ENCODE measurements at places on chromosomes 5 and 9.

DNA sequence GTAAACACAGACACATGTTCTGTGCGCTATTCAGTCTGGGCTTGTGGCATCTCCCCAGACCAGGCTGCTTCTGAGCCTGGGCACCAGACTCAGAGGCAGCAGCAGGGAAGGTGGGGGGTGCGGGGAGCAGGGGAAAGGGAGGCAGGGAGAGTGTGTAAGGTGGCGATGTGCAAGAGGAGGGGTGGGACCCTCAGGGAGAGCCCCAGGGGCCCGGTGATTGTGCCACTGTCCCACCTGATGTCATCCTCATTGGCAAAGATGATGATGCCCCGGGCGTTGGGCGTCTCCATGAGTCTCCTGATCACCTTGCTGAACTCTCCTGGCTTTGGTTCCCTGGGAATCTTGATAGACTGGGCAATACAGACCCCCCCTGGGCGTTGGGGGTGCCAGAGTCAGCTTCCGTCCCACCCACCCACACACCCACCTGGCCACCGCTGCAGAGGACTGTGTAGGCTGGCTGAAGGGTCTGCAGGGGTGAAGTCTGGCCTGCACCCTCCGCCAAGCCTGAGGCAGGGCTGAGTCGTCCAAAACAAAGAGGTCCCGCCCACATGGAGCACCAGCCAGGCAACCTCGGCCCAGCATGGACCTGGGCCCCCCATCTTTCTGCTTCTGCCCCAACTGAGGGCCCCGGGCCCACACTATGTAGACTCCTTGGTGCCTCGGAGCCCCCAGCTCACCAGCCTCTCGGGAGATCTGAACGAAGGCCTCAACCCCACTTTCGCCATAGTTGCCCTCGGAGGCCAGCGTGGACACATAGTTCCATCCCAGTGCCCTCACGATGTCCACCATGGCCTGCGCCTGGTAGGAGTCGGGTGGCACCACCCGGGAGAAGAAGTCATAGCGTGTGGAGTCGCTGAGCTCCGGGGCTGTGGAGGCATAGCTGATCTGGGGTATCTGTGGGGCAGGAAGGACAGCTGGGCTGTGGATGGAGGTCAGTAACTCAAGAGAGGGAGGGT lies 3.7 kb downstream of the GRM6 start:
- no peak for DNase-seq

- DNase-seq, result no peak
Measured at GRCh38 chr5:113358696-113359095, 76.1 kb downstream of the TSSK1B start.

DNA sequence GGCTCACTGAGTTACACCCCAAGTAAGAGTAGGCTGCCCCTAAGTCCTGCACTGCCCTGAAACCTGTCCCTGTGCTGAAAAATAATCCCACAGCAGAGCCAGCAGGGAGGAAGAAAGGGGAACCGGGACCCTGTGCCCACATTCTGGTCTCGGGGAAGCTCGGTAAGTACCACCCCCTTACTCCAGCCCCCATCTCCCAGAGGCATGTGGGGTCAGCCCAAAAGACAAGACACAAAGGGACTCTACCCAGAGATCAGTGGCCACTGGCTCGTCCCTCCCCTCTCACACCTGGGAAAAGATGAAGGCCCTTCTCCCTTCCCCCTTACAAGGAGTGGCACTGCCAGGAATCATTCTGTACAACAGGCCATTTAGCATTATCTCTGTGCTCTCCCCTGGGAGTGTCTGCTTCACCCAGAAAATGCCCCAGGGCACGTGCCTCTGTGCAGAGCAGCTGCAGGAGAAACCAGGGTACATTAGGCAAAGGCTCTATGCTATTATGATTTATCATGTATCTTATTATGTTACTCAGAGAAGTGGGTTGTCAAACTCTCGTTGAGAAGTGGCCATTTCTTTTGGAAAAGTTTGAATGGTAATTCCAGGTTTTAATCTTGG lies 71.3 kb downstream of the NDFIP1 start:
- DNase-seq, result no peak

GRCh38 chr5:2658881-2659470 lies 92.5 kb downstream of the IRX2 start:
- DNase-seq, result no peak

DNA sequence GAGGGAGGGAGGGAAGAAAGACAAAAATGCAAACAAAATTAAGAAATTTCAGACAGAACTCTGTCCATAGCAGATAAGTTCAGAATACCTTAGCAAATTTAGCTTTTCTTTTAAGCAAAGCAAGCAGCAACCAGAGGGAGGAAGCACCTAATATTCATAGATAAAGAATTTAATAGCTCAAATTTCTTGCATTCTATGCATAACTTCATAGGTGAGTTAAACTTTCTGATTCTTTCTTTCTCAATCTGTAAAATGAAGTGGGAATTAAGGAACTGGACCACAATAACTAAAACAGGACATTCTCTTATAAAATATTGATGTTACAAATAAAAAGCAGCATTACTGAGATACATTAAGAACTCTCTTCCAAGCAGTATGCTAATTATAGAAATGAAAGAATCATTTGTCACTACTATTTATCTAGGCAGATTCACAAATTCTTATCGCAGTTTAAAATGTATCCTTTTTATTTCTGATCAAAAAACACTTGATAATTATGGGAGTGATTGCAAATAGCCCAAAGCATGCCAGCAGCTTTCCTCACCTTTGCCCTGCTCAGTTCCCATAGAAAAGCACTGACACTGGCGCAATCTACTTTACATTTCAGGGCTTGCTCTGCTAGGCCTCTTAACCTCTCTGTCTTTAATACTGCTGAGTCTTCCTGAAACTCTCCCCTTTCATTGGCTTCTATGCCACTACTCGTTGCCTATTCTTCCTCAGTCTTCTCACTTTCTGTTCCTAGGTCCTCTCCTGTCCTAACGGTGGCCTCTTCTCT lies 341.8 kb downstream of the PIK3R1 start:
- DNase-seq, result no peak

GRCh38 chr5:40052808-40053207 lies 626.9 kb upstream of the PTGER4 start:
- no peak for DNase-seq

GRCh38 chr5:57232293-57233033 lies 58.6 kb downstream of the GPBP1 start:
- DNase-seq, result no peak

- DNase-seq, result no peak
Measured at GRCh38 chr5:63155310-63155631, 576.7 kb downstream of the LRRC70 start.

- no peak for DNase-seq
Measured at GRCh38 chr5:59500014-59500413, 393.5 kb downstream of the PDE4D start.

- no peak for DNase-seq
Measured at GRCh38 chr5:4628645-4629385, 511.3 kb upstream of the ADAMTS16 start.

GRCh38 chr9:99070681-99071080 lies 34.2 kb upstream of the TGFBR1 start:
- no peak for DNase-seq

DNA sequence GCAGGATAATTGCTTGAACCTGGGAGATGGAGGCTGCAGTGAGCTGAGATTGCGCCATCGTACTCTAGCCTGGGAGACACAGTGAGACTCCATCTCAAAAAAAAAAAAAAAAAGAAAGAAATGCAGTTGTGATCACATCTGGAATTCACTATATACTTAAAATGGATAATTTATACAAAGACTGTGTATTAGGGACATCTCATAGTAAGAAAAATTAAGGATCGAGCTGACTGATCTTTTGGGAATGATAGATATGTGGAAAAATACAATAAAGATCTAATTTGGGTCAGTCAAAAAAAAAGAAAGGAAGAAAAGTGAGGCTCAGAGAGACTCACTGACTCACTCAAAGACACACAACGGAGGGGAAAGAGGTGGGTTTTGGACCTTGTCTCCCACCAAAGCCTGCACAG lies 73.2 kb upstream of the STXBP1 start:
- no peak for DNase-seq

DNA sequence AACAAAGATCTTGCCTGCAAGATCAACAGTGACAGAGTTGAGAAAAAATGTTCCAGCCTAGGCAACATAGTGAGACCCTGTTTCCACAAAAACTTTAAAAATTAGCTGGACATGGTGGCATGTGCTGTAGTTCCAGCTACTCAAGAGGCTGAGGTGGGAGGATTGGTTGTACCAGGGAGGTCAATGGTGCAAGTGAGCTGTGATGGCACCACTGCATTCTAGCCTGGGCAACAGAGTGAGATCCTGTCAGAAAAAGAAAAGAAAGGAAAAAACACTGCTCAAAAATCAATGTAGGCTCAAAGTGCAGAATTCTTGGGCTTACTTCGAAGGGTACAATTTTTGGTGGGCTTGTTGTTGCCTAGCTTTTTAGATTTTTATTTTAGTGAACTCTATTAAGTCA lies 145.4 kb downstream of the PLPPR1 start:
- no peak for DNase-seq

DNA sequence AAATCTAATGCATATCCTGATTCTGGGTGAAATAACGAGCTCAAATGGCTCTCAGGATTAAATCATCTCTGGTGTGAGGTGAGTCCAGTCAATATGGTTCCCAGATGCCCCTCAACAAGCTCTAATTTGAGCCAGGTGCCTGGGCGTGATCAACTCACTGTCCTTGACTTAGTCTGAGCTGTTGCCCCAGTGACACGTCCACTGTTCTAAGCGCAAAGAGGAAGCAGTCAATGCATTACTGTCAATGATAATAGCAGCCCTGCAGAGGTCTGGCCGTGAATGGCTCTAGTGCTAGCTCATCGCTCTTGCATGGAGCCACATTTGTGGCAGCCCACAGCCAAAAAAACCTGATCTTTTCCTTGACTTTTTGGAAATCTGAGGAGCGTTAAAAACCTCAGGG lies 128.6 kb upstream of the EFNA5 start:
- DNase-seq, result no peak

DNA sequence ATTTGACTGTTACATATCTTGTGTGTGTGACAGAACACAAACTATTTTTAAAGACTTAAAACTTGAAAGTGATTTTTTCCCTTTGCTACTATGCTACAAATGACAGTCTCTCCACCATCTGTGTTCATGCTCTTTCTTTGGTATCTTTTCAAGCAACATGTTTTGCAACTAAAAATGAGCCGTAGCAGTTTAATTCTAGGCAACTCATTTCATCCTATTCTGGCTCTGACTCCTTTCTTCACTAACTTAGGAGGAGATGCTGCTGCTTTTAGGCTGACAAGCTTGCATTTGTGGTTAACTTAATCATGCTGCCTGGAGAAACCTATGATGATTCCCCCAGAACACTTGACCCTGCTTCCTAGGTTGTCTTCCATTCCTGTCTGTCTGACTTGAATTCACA lies 100.6 kb downstream of the HACD4 start:
- DNase-seq, result no peak

DNA sequence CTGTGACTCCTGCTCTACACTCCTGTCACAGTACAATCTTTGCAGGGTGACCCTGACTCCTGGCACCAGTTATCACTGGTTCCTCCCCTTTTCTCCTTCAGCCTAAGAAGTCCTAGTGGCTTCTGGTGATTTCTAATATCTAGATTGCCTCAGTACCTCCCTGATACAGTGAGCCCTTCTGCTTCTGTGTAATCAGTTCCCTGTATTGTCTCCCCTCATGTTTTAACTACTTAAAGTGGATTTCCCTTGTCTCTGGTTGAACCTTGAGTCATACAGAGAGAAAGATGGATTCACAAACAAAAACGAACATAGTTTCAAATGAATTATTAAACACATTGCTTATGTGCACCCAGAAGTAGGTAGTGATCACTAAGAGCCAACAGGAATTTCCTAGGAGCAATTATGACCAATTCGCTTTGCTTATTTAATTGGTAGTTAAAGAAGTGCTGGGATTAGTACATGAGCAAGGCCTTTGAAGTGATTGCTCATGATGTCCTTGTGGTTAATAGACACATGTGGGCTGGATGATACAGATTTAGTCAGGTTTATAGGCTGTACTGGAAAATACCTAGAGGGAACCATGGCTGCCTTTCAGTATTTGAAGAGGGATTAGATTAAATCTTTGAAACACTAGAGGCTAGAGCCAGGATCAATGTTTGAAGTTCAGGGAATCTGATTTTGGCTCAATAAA lies 145.8 kb upstream of the MEF2C start:
- DNase-seq, result no peak

- peak; percentile 50 for DNase-seq
Measured at GRCh38 chr9:113274474-113275156, 757 bp downstream of the CDC26 start.

- no peak for DNase-seq
Measured at GRCh38 chr5:2877522-2877921, 126.0 kb upstream of the IRX2 start.

GRCh38 chr9:136496181-136496580 lies 13.3 kb upstream of the SEC16A start:
- no peak for DNase-seq

DNA sequence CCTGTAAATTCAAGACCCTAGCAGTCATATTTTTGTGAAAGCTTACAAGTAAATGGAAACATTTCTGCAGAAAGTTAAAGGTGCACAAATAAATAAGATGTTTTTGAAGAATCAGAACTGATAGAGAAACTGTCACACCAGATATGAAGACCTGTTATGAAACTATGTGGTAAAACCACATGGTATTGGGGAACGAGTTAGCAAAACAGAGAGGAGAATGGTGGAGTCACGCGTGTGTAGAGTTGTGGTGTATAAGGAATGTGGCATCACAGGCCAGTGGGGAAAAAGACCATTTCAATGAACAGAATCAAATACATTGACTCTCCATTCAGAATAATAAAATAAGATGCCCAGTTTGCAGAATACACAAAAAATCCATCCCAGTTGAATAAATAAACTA lies 477.2 kb downstream of the ICE1 start:
- no peak for DNase-seq

DNA sequence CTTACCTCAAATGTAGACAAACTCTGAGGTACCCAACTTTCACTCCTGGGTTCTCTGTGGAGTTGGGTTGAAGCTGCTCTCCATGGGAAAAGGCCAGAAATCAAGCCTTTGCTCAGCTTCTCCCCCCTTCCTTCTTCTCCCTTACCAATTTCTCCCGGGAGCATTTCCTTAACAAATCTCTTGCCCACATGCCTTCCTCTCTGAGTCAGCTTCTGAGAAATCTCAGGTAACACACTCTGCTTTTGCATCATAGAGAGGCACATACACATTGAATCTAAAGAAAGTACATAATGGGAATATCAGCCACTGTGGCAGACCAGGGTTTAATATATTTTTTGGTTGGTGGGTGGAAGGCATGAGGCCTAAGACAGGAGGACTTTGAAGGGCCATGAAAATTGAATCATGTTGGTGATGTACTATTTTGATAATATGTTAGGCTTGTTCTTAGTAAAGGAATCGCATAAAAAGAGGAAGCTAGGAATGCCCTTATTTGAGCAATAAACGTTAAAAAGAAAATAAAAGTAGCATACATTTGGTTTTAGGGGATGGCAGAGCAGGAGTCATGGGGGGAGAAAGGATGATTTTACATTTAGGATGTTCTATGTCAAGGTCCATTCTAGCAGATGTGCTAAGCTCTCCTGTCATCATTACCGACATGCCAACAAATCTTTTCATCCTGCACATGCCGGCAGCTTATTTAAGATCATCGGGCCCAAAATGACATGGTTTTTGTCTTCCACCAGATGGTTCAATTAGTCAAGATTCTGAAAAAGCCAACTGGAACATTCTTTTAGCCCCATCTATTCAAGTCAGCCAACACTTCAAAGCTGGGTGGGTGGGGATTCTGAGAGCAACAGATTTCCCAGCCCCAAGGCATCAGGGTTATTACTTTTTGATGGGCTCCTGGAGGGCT lies 199.5 kb upstream of the CLINT1 start:
- no peak for DNase-seq

- no peak for DNase-seq
Measured at GRCh38 chr5:55177078-55177477, 4.1 kb upstream of the CDC20B start.

- no peak for DNase-seq
Measured at GRCh38 chr9:130192382-130192999, 20.3 kb downstream of the NCS1 start.

All from NCI-H774 (cell line).